Fibroblast of mammary gland (primary cell): ENCODE measurements at places on chromosomes 3 and 15.

DNA sequence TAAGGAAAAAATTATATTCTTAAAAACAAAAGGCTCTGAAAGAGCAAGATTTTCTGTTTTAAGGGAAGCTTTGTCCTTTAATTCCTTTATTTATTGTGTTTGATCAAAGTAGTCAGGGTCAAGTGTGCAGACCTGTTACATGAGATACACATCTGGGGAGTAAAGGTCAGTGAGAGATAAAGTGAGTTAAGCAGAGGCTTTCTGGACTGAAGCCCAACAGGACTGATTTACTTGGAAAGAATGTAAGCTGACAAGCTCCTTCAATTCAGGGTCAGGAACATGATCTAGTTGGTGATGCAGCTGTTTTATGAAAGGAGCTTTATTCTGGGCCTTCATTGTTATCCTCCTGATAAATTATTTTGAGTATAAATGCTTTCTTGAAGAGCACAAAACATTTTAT, 20.7 kb upstream of the OTOL1 start:
- DNase-seq = peak; percentile 46

GRCh38 chr15:58221591-58222241, 83.5 kb downstream of the AQP9 start:
- peak; percentile 58 for DNase-seq

- DNase-seq = peak; percentile 93
Observed at GRCh38 chr15:73982222-73982962, 9.7 kb downstream of the STOML1 start.

DNA sequence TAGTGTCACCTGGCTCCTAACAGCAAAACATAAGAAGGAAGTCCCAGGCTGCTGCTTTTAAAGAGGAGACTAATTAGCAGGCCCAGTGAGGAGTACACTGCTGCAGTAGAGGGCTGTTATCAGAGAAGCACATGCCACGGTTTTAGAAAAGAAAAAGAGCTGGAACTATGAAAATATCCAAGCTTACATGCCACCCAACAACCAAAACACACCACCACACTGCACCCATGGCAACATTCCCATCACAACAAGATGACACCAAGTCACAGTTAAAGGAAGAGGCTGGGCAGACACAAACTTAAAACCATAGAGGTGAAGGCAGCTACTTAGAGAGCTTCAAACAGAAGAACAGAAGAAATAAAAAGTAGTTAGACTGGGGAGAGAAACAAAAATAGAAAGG, 37.0 kb downstream of the NPTN start:
- no peak for DNase-seq

- peak; percentile 10 for DNase-seq
Observed at GRCh38 chr3:128946411-128946810, 47.5 kb downstream of the CFAP92 start.

- DNase-seq = peak; percentile 16
Observed at GRCh38 chr3:176978441-176978840, 218.8 kb downstream of the TBL1XR1 start.

- no peak for DNase-seq
Observed at GRCh38 chr3:196218155-196218712, 1.9 kb downstream of the SLC51A start.

DNA sequence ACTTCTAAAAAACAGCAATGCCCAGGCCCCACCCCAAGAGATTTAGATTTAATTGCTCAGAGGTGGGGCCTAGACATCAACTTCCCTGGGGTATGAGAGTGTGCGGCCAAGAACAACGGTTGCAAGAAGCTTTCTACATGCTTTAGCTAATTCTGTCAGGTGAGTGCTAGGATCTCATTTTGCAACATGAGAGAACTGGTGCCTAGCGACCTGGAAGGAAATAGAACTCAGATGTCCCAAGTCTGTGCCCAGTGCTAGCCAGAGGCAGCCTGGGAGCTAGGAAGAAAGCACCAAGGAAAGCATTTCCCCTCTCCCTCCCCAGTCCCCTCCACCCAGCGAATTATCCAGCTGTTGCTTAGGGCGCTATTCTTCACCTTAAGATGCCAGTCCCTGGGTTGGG, 22.9 kb upstream of the HRH1 start:
- no peak for DNase-seq

GRCh38 chr3:79368403-79368802, 399.4 kb downstream of the ROBO1 start:
- no peak for DNase-seq

GRCh38 chr3:61530355-61530754, 31.0 kb upstream of the PTPRG start:
- peak; percentile 56 for DNase-seq

- peak; percentile 57 for DNase-seq
Observed at GRCh38 chr3:171005648-171006047, 20.9 kb downstream of the SLC2A2 start.

DNA sequence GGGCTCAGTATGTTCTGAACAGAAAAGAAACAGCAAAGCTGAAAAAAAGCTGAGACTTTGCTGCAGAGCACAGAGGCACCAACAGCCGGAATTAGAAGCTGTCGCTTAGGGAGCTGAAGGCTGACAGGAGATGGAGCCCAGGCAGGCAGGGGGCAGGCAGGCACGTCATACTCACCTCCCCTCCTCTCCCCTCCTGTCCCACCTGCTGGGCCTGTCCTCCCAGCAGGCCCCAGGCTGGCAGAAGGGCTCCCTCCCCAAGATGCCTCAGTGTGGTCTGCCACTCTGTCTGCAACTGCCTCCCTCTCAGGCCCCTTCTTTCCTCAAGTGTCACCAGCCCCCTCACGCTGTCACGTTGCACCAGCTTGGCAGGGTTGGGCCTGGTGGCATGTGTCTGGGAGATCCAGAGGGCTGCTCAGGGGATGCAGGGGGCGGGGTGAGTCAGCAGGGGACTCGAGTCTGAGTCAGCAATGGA, 3.2 kb upstream of the ANKRD63 start:
- no peak for DNase-seq

DNA sequence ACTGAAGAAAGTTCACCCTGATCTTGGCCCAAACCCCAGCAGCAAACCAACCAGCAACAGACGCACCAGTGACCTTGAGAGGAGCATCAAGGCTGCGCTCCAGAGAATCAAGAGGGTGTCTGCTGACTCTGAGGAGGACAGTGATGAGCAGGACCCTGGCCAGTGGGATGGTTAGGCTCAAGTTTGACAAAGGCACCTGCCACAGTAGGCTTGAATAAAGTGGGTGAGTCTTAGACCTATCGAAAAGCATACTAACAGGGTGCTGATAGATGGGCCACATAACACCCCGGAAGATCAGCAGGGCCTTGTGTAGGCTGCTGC, 23.9 kb downstream of the WHAMM start:
- no peak for DNase-seq

DNA sequence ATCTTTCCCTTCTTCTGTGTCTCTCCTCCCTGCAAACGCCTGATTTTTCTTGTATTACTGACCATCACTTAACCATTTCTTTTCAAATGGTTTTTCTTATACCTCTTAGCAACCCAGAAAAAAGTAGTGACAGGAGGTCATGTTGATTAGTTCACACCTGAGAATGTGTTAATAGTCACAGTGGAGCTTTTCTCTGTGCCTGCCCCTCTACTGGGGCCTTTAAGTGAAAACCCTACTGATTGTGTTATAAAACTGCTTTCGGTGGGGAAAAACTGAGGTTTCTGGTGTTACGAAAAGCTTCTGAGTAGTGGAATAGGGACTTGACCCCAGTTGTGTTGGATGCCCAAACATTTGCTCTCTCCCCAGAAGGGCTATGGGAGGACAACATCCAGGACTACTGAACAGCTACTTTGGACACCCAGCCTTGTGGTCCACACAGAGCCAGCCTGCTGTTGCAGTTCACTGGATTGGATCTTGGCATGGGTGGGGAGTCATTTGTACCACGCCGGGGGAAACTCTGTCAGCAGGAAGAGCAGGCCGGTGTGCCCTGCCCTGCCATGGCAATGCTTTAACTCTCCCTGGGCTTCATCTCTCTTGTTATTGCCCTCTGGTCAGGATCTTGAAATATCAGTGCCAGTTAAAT, 10.3 kb downstream of the GPR87 start:
- DNase-seq = no peak

- DNase-seq = no peak
Observed at GRCh38 chr15:82625136-82625535, 22.0 kb downstream of the CPEB1 start.

- no peak for DNase-seq
Observed at GRCh38 chr15:37967788-37968187, 33.3 kb downstream of the TMCO5A start.

GRCh38 chr3:78926523-78926922, 841.3 kb downstream of the ROBO1 start:
- DNase-seq = peak; percentile 22

- DNase-seq = peak; percentile 48
Observed at GRCh38 chr3:41682996-41683395, 278.9 kb downstream of the ULK4 start.

GRCh38 chr15:39269821-39270220, 311.1 kb upstream of the THBS1 start:
- no peak for DNase-seq
